Putamen (tissue), 1 donor: ENCODE measurements at places on chromosomes 6 and 20.
A peak's percentile ranks its signal among the peaks of the same experiment; 100 is the strongest.

- no peak for DNase-seq
These were observed 2.6 kb downstream of the NT5E start for GRCh38 chr6:85452441-85452881.

DNA sequence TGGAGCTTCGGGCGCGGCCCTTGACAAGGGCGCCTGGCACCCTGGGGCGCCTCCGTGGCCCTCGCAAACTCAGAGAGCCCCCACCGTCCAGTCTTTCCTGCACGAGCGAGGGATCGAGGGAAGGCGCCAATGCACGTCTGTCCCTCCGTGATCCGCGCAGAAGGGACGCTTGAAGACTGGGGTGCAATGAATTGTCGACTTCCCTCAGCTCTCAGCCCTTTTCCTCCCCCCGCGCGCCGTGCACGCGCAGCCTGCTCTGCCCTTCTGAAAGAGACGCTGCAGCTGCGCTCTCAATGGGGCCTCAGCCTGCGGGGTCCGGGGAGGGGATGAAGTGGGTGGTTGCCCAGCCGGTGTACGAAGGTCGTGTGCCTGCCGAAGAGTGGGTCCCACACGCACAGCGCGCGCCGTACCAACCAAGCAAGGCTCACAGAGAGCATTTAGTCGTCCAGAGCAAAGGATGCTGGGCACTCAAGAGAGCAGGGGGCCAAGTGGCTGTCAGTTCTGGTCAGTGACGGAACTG lies 5.5 kb upstream of the SOX4 start:
- peak; percentile 64 for DNase-seq

- DNase-seq: no peak
These were observed 530.2 kb upstream of the MAN1A1 start for GRCh38 chr6:119879731-119880130.

DNA sequence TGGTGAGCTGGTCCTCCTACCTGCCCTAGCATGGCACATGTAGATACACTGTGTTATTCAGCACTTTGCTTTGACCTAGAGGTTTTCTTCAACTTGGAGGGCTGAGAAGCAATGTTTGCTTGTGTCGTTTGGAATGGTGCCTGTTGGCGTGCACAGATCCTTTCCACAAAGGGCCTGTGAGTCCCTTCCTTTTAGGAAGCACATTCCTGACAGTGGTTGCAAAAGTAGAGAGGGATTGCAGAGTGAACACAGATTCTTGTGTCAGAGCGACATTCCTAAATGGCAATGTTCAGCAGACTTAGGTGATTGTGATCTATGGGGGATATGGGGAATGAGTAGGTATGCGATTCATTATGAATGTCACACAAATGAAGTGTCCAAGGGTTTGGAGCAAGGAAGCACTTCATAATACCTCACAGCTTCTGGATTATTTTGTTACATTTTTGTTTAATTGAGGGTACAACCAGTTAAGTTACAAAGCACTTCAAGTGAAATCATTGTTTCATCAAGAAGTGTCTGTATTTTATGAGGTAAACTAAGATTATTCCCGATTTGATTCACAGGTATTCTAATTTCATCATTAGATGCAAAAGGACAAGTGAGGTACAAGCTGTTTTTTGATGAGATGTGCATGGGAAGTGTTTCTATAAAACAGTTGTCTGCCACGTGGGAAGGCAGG lies 713 bp upstream of the RNF144B start:
- DNase-seq: no peak

- no peak for DNase-seq
These were observed 118.6 kb downstream of the LAMP5 start for GRCh38 chr20:9632991-9633390.

GRCh38 chr6:77456531-77457248 lies 6.6 kb downstream of the HTR1B start:
- no peak for DNase-seq
